ENCODE measurements at places on chromosomes 5 and 9.

DNA sequence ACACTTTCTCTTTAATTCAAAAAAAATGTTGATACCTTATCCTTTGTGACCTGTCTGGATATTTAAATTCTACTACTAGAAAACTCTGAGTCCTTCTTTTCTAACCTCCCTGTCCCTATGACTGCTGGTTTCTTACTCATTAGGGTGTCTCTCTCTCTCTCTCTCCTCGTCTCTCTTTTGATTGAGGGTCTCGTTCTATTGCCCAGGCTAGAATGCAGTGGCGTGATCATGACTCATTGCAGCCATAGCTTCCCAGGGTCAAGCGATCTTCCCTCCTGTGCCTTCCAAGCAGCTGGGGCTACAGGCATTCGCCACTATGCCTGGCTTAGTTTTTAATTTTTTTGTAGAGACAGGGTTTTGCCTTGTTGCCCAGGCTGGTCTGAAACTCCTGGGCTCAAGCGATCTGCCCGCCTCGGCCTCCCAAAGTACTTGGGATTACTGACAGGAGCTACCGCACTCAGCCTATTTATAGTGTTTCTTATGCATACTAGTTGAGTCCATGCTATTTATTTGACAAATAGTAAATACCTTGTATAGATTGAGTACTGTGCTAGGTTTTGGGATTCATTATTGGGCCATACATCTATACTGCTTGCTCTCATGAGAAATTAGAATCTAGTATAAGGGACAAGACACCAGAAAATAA lies 61.9 kb downstream of the NSD1 start:
- no peak for DNase-seq

- DNase-seq, result no peak
Observed at GRCh38 chr9:14524873-14525515, 168.2 kb downstream of the ZDHHC21 start.

DNA sequence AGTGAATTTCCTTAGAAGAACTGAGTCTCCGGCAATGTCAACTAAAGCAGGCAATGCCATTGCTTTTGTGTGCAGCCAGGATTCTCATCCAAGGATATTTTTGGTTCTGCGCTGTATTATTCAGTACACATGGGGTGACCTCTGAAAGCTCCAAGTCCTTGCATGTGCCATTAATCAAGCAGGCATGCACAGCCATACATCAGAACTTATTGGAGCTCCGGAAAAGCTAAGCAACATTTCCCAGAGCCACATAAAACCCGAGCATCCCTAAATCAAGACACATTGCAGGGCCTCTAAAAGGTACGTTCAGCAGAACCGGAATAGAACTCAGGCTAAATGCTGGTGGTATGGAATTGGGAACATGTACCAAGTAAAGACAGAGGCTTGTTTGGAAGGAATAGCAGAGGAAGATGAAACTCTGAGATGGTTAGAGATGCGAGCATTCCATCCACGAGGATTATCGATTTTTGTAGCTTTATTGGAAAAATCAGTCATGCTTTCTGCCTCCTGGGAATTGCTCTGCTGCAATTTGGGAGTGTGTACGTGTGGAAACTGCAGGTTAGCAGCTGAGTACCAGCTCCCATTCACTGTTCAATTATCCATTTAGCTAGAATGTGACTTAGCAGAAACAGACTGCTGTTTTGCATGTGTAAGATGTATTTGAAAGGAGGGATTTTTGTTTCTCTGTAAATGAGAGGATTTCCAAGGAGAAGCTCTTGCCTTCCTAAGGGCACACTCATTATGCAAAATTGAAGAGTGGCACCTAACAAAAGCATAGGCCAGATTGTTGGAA lies 143.7 kb upstream of the WWC1 start:
- no peak for DNase-seq

- DNase-seq, result no peak
Observed at GRCh38 chr9:138118601-138119071, 241.1 kb downstream of the CACNA1B start.

- no peak for DNase-seq
Observed at GRCh38 chr9:122929796-122930354, 1.4 kb downstream of the ZBTB26 start.

DNA sequence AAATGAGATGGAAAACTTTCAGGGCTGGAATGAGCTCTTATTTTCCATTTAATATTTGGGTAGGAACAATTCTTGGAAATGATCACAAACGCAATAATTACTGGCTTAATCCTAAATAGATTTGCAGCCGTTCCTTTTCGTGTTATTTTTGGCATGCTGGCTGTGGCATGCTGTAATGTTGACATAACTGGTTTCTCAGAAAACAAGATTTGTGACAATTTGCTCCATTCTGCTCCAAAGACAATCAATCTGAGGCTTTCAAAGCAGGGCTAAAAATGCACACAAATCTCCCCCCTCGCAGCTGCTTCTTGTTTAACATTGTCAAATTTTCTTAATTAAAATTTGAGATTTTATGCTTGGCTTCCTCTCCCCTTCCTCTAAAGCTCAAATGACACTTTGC lies 151.2 kb downstream of the TTC39B start:
- no peak for DNase-seq

GRCh38 chr5:149445739-149446369 lies 66.8 kb upstream of the IL17B start:
- DNase-seq, result no peak

- DNase-seq, result no peak
Observed at GRCh38 chr9:92457576-92457975, 24.7 kb downstream of the ASPN start.

DNA sequence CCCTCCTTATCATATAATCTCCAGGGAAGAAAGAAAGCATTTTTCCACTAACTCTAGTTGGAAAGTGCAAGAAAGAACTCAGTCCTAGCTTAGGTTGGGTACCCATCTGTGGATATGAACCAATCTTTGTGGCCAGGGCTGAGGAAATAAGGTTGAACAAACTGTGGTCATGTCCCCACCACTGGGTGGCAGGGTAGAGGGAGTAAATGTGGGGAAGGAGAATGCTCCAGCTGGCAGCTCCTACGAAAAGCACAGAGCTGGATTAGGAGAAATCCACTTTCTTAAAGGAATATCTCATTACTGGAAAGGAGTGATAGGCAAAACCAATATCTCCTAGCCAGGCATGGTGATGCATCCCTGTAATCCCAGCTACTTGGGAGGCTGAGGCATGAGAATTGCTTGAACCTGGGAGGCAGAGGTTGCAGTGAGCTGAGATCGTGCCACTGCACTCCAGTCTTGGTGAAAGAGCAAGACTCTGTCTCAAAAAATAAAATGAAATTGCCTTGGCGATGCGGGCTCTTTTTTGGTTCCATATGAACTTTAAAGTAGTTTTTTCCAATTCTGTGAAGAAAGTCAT lies 175.1 kb downstream of the CCDC192 start:
- no peak for DNase-seq

- DNase-seq, result no peak
Observed at GRCh38 chr5:54289769-54290168, 20.6 kb downstream of the ARL15 start.

DNA sequence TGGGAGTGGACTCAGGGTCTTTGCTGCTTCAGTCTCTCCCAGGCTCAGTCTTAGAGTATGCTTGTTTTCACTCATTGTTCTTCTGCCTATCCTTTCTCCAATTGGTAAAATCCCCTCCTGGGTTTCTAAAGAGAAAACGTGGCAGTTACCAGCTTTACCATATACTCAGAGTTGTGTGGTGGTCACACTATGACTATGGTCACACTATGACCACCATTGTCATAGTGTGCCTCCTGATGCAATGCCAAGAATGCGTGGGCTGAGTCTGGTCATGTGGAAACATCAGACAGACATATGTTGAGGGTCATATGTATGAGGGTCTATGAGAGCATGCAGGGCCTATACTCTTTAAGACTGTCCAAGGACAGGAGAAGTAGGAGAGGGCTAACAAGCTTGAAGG lies 326.5 kb upstream of the PRR16 start:
- DNase-seq, result no peak

DNA sequence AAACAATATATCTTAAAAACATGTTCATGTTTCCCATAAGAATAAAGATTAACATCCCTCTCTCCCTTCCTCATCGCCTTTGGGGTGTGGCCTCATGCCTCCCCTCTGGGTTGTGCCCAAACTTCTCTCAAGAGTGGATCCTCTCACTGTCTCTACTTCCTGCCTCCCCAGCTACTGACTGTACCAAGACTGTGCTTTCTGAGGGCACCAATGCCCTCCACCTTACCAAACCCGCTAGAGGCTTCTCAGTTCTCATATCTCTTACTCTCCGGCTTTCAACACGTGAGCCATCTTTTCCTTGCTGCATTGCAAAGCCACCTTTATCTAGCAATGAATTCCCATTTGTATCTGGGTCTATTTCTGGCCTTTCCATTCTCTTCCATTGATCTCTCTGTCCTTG lies 34.4 kb upstream of the KCNIP1 start:
- DNase-seq, result no peak

- no peak for DNase-seq
Observed at GRCh38 chr5:109859537-109859936, 169.8 kb downstream of the MAN2A1 start.

- DNase-seq, result no peak
Observed at GRCh38 chr9:78871452-78872331, 574.8 kb downstream of the PSAT1 start.

DNA sequence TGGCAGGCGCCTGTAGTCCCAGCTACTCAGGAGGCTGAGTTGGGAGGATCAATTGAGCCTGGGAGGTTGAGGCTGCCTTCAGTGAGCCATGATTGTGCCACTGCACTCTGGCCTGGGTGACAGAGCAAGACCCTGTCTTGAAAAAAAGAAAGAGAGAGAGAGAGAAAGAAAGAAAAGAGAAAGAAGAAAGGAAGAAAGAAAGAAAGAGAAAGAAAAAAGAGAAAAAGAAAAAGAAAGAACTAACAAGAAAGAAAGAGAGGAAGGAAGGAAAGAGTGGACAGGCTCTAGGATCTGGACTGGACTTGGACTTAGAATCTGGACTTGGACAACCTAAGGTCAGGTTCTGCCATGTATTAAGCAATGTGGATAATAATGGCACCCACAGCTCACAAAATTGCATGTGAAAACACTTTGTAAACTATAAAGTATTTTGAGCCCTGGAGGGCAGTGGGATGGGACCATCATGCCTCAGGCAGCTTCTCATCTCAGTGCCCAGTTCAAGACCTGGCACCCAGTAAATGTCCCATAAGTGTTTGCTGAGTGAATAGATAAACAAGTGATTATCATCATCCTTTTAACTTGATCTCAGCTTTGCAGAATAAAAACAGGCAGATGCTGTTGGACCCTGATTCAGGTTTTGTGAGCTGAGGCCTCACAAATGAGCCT lies 12.8 kb upstream of the PHF19 start:
- DNase-seq, result no peak

GRCh38 chr5:38469707-38470267 lies 86.7 kb downstream of the LIFR start:
- no peak for DNase-seq

DNA sequence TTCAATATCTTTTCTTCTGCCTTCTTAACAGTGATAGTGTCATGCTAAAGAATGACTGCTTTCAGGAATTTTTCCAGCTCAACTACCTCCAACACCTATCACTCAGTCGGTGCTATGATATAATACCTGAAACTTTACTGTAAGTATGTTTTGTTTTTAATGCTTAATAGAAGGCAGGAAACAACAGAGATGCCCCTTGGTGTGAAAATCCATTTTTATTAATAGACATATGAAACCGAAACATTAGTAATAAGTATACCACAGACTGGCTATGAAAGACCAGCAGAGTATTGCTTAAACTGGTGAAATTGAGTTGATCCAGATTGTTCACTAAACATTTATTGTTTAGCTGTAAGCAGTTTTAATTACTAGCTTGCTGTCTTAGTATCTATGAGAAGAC lies 25.2 kb downstream of the SKP2 start:
- peak; percentile 43 for DNase-seq

- peak; percentile 90 for DNase-seq
Observed at GRCh38 chr5:160199410-160199911, 29.8 kb upstream of the FABP6 start.

DNA sequence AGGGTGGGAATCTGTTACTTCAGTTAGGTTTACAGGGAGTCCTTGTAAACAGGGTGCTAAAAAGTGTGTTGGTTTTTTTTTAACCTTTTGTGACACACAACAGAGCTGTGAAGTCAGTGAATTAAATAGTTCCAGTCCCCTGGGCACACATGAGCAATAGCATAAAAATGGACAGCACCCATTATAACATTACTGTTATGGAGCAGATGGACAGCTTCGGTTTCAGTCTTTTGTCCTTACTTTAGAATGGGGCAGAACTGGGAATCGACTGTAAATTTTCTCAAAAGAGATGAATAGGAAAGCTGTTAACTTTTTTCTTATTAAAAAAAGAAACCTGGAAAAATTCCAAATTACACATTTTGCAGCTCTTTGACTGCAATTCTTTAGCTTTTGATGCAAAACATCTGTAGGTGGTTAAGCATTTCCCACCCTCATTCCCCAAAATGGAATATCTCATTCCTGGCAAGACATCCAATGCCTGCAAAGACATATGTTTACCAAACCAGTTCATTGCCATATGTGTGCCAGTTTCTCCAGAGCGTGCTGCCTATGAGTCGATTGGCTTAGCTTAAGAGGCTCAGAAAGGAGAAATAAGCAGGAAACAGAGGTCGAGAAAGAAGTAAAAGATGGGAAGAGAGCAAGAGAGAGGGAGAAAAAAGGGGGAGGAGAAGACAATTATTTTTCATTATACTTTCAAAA lies 212.3 kb upstream of the TMEM161B start:
- DNase-seq, result no peak

DNA sequence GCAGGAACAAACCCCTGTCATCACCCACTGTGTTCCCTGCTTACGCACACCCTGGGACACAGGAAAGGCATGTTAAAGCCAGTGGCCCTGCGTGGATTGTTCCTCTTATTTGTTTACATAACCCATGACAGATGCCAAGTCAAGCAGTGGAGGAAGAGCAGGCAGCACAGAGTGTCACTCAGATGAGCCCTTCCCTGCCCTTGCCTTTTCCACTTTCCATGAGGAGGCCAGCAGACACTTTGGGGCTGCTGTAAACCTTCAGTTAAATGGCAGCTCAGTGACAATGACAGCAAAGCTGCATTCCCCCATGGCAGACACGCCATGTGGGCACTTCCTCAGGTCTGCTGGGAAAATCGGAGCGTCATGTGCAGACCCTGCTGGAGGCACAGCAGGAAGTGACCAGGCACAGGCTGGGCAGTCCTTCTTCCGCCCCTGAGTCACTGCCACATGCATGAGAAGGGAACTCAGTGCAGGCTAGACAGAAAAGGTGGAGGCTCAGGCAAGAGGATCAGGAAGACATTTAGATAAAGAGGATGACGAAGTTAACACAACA lies 216.8 kb upstream of the PIK3R1 start:
- DNase-seq, result no peak

DNA sequence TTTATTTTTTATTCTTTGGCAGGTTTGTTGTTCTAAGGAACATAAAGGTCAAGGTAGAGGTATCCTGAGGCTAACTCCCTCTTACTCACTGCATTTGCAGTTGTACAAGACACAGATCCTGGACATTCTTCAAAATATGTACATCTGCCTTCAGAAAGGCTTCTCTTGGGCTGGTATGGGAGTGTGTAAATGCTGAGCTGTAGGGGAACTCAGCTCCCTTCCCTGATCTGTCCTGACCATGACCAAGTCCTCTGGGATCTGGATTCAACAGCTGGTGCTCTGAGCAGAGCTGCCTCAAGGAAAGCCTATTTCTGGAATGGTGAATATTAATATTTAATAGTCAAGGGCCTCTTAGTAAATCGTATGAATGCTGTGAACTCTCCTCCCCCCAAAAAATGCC lies 117.4 kb downstream of the PRKACG start:
- no peak for DNase-seq

GRCh38 chr9:117013440-117013995 lies 326.4 kb downstream of the TRIM32 start:
- no peak for DNase-seq
